Endothelial cell of umbilical vein (primary cell): ENCODE measurements at places on chromosomes 11 and 22. TPM values are rescaled to one million over a fixed set of nuclear protein-coding genes. Genes with fewer than 3 reads are reported as not detected.

DNA sequence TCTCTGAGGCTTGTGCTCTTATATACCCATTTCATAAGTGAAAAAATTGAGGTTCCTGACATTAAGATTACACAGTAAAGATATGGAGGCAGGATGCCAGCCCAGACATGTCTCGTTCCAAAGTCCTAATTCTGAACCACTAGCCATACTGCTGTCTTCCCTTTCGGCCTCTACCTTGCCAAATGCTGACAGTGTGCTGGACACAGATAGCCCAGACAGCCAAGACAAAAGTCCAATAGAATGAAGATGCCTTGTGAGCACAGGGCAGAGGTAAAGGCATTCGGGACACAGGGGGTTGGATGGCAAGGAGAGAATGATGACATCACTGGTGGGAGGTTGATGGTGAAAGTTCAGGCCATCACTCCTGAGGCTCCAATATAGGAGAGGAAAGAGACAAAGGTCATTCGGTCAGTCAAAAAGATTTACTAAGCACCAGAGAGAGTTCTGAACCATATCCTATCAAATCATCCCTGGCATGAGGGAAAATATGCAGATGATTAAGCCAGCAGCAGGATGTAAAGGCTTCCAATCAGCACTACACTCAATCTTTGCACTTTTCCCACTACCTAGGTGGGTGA, 174.0 kb upstream of the MTMR2 start:
- no peak for DNase-seq

Gene XNDC1N
- total RNA-seq, result 8.9 and 9.0 TPM in 2 replicates

Gene HYLS1
- total RNA-seq, result 9.4 and 12.6 TPM in 2 replicates

Gene APLNR
- total RNA-seq, result 0.09 and 0.38 TPM in 2 replicates

DNA sequence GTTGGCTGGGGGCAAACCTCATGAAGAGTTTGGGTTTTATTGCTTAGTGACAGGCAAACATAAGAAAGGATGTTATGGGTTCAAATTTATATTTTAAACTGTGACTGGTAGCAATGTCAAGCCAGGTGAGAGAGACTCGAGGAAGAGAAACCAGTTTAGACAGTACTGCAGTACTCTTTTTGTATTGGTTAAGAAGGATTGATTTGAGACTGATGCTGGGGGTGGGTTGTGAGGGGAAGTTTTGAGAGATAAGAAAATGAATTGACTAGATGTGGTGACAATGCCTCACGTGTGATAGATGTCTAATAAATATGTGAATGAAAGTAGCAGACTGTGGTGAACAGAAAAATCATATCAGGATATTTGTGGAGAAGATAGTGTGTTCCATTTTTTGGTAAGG, 142.4 kb downstream of the DDX10 start:
- no peak for DNase-seq

DNA sequence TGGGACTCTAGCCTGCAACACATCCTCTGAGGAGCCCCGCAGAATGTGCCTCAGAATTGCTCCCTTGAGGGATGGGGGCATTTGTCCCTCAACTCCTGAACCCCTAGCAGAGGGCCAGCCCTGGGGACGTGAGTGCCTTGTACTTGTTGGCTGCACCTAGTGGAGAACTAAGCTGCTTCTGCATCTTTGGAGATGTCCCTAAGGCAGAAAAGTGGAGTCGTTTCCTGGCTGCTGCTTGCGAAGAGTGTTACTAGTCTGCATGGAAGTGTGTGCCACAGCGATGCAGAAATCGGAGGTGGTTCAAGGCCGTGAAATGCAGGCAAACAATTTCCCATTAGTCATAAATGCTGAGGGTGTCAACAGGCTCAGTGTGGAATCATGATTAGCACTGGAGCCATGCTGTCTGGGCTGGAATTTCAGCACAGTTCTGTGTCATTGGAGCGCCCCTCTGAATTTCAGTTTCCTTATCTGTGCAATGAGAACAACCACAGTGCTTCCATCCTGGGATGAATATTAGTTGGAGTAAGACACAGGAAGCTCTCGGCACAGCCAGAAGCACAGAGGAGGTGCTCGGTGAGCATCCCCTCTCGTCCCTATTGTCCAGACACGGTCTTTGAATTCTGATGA, 56.5 kb downstream of the MIAT start:
- DNase-seq, result peak; percentile 65

DNA sequence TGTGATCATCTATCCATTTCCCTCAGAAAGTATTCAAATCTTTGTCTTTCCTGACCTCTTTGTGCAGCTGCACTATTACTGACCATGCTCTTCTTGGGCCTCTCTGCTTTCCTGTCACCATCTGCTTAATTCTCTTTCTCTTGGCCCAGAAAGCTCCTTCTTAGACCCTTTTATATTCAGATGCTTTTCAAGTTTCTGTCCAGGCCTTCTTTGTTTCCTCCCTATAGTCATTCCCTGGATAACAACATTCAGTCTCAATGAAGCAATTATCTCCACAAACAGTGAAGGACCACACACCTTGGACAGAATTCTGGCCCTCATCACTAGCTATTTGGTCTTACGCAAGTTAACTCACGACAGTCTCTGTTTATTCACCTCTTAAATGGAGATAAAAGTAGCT, 89.7 kb downstream of the LARGE2 start:
- no peak for DNase-seq

DNA sequence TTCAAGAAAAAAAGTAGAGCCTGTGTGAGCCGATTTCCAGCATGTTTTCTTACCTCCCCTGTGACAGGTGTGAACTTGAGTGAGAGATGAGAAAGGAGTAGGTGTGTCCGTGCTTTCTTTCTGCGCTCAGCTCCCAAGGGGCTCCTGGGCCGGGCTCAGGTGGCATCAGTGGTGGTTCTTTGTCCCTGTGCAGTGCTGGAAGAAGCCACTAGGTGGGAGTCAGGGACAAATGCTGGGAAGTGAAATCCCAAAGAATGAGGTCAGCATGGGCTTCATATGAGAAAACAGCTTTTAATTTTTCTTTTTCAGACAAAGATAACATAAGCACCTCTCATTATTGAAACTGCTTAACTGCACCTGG, 57.8 kb downstream of the PPFIBP2 start:
- peak; percentile 78 for DNase-seq

Gene ZNF408
- total RNA-seq, result 10.3 and 10.9 TPM in 2 replicates

GRCh38 chr22:30033137-30033536, 47.1 kb upstream of the HORMAD2 start:
- DNase-seq, result no peak

- DNase-seq, result no peak
Observed at GRCh38 chr22:23670378-23671295, 20.2 kb upstream of the RGL4 start.

GRCh38 chr11:62774407-62774806, 3.2 kb downstream of the TAF6L start:
- DNase-seq, result no peak

DNA sequence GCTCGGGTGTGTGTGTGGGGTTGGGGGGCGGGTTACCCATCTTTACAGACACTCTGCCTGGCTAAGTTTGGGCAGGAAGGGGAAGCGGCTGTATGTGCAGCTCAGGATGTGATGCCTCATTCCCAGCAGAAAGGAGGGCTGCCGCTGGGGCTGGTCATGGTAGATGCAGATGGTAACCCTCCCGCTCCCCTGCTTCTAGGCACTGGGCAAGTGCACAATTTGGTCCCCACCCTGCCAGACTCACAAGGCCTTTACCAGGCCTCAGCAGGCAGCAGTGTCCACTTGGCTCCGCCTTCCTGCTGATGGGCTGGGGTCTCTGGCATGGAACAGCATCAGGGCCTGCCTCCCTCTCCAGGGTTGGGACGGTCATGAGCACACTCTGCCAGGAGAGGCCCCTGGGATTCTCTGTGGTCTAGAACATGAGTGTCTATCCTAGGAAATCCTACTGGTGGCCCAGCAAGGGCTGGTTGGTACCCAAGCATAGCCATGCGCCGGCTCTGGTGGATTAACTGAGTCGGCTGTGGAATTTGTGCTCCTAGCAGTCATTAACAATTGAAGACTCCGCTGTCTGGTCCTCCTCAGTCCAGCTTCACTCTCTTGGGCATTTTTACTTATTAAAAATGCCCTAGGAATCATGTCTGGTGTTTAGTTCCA, 4.2 kb downstream of the LMO1 start:
- DNase-seq, result no peak

DNA sequence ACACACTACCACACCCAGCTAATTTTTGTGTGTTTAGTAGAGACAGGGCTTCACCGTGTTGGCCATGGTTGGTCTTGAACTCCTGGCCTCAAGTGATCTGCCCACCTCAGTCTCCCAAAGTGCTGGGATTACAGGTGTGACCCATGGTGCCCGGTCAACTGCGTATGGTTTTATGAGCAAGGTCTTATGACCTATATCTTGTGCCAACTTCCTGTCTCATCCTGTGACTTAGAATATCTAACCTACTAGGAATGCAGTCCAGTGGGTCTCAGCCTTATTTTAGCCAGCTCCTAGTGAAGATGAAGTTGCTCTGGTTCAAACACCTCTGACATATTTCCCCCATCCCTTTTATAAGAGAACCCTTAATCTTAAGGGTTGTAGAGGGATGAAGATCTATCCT, 66.1 kb upstream of the OR5AN1 start:
- no peak for DNase-seq

DNA sequence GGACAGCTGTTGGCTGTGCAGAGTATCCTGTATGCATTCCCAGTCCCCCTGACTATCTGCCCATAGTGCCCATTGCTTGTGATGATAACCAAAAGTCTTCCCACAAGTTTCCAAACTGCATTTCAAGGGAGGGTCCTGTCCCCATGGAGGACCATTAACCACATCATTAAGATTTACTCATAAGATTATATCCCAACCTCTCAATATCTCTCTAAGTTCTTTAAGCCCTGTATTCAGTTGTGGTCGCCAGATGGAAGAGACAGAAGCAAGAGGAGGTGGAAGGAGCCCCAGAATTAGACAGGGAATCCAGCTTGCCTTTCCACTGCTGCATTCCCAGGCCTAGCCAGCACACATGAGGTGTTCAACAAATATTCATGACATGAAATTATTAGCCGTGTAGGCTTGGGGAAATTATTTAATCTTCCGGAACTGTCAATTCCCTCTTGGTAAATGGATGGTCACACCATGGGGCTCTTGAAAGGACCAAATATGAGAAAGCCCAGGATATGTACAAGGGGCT, 42.6 kb upstream of the TIMP3 start:
- no peak for DNase-seq

DNA sequence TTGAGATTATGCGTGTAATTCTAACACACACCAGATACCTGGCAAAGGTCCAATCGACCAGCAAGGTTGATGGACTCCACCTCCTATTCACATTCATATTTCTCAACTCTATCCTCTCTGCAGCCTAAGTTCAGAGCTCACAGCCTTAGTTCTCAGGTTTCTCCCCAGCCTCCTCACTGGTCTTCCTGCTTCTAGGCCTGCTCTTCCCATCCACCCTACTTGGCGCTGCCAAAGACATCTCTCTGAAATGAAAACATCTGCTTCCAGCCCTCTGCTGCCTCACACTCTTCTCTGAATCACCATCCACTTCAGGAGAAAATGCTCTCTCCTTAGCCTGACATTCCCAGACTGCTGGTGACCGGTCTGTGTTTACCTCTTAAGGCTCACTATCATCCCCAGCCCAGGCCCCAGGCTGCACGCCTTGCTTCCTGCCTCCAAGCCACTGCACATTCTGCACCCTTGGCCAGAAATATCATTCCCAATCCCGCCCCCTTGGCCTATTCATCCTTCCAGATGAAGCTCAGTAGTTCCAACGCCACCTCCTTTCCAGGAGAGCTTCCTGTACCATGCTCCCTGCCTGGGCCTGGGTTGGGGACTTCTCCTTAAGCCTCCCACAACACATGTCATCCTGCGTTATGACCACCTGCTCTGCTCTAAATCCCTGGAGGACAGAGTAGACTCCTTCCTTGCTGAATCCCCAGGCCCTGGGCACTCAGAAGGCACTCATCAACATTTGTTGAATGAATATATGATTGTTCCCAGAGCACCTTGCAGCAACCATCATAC, 3.5 kb downstream of the ARRB1 start:
- DNase-seq, result peak; percentile 94

DNA sequence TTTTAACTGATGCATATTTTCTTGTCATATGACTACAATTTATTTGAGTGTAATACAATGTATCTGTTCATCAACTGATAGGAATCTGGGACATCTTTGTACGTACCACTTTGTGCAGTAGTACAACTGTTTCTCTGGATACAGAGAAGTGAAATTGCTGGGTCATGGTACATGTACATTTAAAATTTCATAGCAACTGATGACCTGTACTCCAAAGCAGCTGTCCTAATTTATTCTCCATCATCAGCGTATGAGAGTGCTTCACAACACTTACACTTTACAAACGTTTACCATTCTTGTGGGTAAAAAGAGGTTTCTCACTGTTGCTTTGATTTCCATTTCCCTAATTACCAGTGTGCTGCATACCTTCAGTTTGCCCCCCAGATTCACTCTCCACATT, 552.8 kb upstream of the CADM1 start:
- DNase-seq, result no peak
